Left cardiac atrium (tissue), 4 donors: ENCODE measurements at places on chromosomes 7 and 10. TPM values are rescaled to one million over a fixed set of nuclear protein-coding genes. Genes with fewer than 3 reads are reported as not detected.
A peak's percentile ranks its signal among the peaks of the same experiment; 100 is the strongest.

DNA sequence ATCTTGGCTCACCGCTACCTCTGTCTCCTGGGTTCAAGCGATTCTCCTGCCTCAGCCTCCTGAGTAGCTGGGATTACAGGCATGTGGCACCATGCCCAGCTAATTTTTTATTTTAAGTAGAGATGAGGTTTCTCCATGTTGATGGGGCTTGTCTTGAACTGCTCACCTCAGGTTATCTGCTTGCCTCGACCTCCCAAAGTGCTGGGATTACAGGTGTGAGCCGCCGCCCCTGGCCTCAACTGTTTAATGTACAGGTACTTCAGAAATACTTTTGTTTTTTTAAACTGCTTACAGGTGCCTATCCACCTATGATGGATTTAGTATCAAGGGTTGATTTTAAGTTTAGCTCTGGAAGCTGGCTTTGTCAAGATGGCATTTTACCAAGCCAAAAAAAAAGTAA lies 55.6 kb downstream of the CDC123 start:
- no peak for DNase-seq

GRCh38 chr10:29243750-29244149 lies 45.1 kb upstream of the LYZL1 start:
- DNase-seq: no peak

- DNase-seq: no peak
Observed at GRCh38 chr7:75813781-75814236, at the start of gene CCL24. CCL24 (minus strand) TSS chr7:75813806; CDS start chr7:75813715, 91 bp downstream.

GRCh38 chr10:122164815-122165483 lies 106.1 kb upstream of the BTBD16 start:
- no peak for DNase-seq

DNA sequence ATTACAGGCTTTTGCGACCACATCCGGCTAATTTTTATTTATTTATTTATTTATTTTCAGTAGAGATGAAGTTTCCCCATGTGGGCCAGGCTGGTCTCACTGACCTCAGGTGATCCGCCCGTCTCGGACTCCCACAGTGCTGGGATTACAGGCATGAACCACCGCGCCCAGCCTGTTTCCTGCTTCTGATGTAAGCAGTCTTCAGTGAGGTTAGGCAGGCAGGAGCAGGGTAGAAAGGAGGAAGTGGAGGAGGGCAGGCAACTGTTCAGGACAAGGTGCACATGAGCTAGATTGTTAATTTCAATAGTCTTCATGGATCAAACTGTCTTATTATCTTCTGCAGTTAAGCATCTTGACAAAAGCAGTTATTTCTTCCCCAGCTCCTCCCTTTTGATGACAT lies 605.0 kb downstream of the CCSER2 start:
- DNase-seq: no peak

DNA sequence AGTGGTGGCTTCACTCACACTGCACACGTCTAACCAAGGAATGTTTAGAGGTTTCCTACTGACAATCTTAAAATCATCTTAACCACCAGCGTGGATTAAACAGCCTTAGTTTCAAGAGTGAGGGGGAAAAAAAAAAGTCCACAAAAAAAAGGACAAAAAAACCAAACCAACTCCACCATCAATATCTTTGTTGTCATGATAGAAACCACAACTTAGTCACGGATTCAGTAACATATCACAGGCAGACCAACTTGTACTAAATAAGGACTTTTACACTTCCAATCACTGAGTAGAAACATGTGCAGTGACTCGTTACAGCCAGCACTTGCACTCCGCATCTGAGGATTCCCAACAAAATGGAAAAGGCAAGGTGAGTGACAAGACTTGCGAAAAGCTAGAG lies 46.5 kb downstream of the FAM171A1 start:
- no peak for DNase-seq

DNA sequence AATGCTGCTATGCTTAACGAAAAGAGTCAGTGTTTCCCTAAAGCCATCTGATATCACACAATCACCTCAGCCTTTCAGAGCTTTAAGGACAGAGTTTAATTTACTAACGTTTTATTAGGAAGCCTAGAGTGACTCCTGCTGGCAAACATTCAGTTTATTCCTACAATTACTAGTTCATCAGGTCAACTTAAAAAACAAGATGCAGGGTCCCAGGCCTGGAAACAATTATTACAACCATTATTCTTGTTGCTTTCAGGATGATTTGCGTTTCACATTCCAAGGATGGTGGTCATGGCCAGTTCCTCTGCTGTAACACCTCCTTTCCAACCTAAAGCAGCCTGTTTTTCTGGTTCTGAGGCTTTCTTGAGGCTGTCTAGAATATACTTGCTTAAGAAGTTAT lies 1.5 kb upstream of the FAM53B start:
- DNase-seq: no peak

GRCh38 chr7:41832941-41833340 lies 130.1 kb upstream of the INHBA start:
- DNase-seq: no peak

DNA sequence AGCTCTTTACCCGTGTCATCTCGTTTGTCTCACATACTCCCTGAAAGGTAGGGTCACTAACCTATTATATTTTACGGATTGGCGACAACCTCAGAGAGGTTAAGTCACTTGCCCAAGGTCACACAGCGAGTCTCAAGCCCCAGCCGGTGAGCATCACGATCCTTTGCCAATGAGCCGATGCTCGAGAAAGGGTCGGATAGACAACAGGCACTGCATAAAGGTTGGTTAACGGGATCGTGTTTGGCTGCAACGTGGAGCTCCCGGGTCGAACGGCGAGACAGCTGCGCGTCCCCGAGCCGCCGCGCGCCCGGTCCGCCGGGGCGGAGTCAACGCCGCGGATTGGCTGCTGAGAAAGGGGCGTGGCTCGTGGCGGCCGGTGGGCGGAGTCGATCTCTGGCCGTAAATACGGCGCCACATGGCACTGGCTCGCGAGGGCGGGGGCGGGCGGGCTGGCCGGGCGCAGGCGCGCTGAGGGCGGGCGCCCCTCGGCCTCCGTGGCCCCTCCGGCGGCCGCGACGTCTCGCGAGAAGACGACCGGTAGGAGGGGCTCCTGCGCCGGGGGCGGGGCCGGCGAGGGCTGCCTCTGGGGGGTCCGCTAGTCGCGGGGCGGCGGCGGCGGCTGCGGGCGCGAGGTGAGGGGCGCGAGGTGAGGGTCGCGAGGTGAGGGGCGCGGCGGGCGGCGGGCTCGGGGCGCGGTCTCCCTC lies at the start of gene CHST12:
Gene CHST12 (plus strand): TSS at position 598 of the 704 bp plus-strand sequence. CDS start 29,029 bp downstream, outside the sequence.
- peak; percentile 95 for DNase-seq

DNA sequence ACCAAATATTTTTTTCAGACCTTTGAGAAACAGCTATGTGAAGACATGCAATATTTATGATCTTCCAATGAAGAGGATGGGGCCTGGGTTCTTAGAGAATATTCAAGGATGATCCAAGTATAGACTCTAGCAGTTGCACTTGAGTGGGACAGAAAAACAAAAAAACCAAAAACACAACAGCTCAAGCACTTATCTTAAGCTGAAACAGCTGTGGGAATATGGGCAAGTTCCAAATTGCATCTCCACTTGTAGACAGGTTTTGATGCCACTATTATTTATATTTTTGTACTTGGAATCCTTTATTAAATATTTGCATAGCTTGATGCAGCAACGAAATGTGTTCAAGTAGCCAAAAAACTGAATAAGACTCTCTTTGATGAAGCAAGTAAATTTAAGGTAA lies 2.2 kb upstream of the PDK4 start:
- DNase-seq: no peak

DNA sequence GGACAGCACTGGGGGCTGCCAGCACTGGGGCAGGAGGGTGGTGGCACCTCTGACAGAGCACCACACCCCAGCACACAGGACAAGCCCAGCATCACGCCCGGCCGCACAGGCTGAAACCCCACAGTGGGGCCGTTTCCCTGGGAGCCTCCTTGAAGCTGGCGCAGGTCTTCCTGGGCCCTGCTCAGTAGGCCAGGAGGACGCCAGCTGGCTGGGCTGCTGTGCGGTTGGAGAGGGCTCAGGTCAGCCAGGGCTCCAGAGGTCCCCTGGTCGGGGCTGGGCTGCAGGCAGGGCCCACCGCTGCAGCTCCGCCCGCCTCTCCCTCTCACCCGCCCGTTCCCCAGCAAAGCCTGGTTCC lies 137.3 kb downstream of the TCERG1L start:
- no peak for DNase-seq

DNA sequence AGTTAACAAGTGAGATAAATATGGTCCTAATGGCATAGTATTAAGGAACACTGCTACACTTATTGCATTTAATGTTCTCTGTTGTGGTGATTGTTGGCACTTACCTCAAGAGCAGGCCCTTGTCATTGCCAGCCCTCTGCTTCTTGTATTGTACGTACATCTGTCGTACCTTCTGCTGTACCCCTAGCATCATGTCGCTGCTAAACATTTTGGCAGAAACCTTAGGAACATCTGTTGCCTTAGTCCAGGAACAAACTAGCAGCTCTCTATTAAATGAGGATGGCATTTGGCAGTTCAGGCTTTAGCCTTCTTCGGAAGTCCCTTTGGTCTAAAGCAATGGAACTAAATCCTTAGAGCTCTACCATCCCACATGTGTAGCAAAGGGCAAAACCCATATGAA lies 47.6 kb downstream of the PRKG1 start:
- DNase-seq: no peak

- DNase-seq: no peak
Observed at GRCh38 chr7:48251766-48252165, 80.5 kb downstream of the ABCA13 start.

- no peak for DNase-seq
Observed at GRCh38 chr7:84812021-84812420, 374.8 kb downstream of the SEMA3D start.

- DNase-seq: peak; percentile 21
Observed at GRCh38 chr7:48962821-48963505, 38.6 kb downstream of the CDC14C start.

DNA sequence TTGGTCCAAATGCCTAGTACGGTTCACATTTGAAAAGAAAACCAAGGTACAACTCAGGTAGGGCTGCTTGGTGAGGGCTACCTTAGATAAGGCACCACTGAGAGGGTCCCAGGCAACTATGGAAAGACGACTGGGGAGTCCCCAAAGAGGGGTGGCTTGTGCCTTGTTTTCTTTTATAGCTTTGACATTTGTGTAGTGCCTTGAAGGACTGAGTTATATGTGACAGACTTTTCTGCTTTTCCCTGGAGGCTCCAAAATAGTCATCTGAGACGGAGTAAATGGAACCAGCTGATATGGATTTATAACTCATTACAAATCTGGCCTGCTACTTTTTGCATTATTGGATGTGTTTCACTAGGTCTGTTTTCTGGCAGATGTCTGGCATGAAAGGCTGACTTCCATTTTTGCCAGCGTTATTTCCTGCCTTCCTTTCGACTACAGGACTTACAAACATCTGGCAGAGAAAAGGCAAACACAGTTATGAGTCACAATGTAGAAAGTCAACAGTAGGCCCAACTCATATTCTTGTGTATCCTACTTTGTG lies 88.2 kb upstream of the IMMP2L start:
- no peak for DNase-seq

GRCh38 chr7:117829450-117830117 lies 43.7 kb downstream of the CTTNBP2 start:
- DNase-seq: no peak

- DNase-seq: no peak
Observed at GRCh38 chr10:6211341-6211670, 8.6 kb downstream of the PFKFB3 start.

GRCh38 chr7:74449809-74450397 lies 3.8 kb upstream of the GTF2IRD1 start:
- DNase-seq: peak; percentile 43

GRCh38 chr10:45198486-45199204 lies 116.8 kb downstream of the OR13A1 start:
- DNase-seq: no peak

DNA sequence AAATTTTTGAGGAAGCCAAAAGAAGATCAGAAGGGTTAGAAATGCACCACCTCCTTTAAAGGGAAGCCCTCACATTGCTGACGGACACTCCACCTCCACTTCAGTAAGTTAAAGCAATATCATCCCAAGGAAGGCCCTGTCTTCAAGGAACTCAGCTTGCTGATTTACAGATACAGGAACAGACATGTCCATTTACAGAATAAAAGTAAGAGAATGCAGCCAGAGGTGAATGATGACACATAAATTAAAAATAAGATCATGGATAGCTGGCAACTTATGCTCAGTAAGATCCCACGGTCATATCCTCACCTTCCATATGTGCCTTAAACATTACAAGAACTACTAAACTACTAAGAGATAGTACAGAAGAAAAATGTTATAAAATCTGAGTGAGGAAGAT lies 20.4 kb downstream of the GRB10 start:
- DNase-seq: no peak

- no peak for DNase-seq
Observed at GRCh38 chr10:80771902-80772555, 234.3 kb downstream of the SH2D4B start.

GRCh38 chr7:26705567-26705966 lies 158.8 kb downstream of the SKAP2 start:
- DNase-seq: no peak

GRCh38 chr10:111128331-111129180 lies 51.7 kb downstream of the ADRA2A start:
- no peak for DNase-seq

DNA sequence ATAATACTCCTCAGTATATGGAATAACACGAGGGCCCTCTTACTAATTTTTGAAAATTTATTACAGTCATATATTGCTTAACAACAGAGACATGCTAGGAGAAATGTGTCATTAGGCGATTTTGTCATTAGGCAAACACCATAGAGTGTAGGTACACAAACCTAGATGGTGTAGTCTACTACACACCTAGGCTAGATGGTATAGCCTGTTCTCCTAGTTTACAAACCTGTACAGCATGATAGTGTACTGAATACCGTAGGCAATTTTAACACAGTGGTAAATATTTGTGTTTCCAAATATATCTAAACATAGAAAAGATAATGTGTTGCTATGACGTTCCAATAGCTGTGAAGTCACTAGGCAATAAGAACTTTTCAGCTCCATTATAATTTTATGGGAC lies 12.8 kb downstream of the OR2F1 start:
- DNase-seq: no peak

DNA sequence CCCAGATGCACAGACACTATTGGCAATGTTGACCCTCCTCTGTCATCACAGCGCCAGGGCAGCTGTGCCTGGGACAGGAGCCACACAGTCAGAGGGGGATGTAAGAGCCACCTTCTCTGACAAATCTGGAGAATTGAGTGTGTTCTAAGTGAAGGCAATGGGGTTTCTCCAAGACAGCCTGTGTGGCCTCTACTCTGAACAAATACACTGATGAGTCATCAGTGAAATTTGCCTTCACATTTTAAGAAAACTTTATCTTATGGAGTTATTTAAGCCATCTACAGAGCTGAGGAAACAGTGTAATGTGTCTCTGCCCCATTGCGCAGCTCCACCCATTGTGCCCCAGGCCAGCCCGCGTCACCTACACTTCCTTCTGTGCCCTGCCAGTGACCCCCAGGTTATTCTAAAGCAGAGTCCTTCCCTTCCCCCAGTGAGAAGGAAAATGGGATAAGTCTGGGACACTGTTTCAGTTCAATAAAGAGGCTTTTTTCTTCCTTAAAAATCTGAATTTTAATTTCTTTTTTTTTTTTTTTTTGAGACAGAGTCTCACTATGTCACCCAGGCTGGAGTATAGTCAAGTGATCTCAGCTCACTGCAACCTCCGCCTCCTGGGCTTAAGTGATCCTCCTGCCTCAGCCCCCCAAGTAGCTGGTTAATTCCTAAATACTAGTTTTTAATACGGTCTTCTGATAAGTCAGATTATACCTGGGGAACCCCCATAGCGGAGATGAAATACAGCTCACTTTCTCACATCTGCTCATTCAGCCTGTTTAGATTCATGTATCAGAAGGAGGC lies 21.8 kb downstream of the AKR1E2 start:
- DNase-seq: peak; percentile 67

- DNase-seq: no peak
Observed at GRCh38 chr10:70162892-70163201, 7.5 kb downstream of the SAR1A start.

Gene GDF2
- total RNA-seq: not detected

Gene RARRES2
- 86.4 TPM for total RNA-seq

Gene CAV2
- 167 TPM for total RNA-seq

Gene DPCD
- total RNA-seq: 17.6 TPM

Gene PARG
- 26.0 TPM for total RNA-seq
